Epithelial cell of alveolus of lung (primary cell): ENCODE measurements at places on chromosomes 7 and 10. TPM values are rescaled to one million over a fixed set of nuclear protein-coding genes. Genes with fewer than 3 reads are reported as not detected.

The SFRP4 gene
- total RNA-seq, result 0.39 TPM in 1 of 2 replicates, not detected in the other

The ZNF804B gene
- not detected in 2 replicates for total RNA-seq

The MRLN gene
- not detected in 2 replicates for total RNA-seq

The LZTS2 gene
- total RNA-seq, result 74.2 and 138 TPM in 2 replicates

The LRRTM3 gene
- total RNA-seq, result 0.13 TPM in 1 of 2 replicates, not detected in the other

The OPN1SW gene
- total RNA-seq, result not detected in 2 replicates

The LRGUK gene
- total RNA-seq, result under 0.01 and 0.48 TPM in 2 replicates

The FLNC gene
- total RNA-seq, result 98.9 and 169 TPM in 2 replicates

The TNRC18 gene
- 33.2 and 51.3 TPM in 2 replicates for total RNA-seq

The FOXP2 gene
- total RNA-seq, result 1.4 and 10.7 TPM in 2 replicates

The GNGT1 gene
- not detected in 2 replicates for total RNA-seq

The GIMAP8 gene
- total RNA-seq, result under 0.01 and 0.39 TPM in 2 replicates

The FBXL13 gene
- total RNA-seq, result 0.16 and 0.39 TPM in 2 replicates

The SKIDA1 gene
- total RNA-seq, result 1.7 and 3.0 TPM in 2 replicates

The TLL2 gene
- total RNA-seq, result 0.26 TPM in 1 of 2 replicates, not detected in the other

The SYT15B gene
- 0.13 and 0.24 TPM in 2 replicates for total RNA-seq

The WNT8B gene
- not detected in 2 replicates for total RNA-seq

The FXYD4 gene
- not detected in 2 replicates for total RNA-seq

The PYROXD2 gene
- total RNA-seq, result 8.3 and 14.4 TPM in 2 replicates

The SPDYE2B gene
- not detected in 2 replicates for total RNA-seq

The CLDN4 gene
- total RNA-seq, result 3.2 and 5.2 TPM in 2 replicates

The EBLN1 gene
- not detected in 2 replicates for total RNA-seq

The CAMK1D gene
- total RNA-seq, result 2.6 and 3.5 TPM in 2 replicates

The CXCL12 gene
- total RNA-seq, result 6.1 and 128 TPM in 2 replicates

The PPP1R17 gene
- not detected in 2 replicates for total RNA-seq

The IFIT1B gene
- under 0.01 TPM in 1 of 2 replicates, not detected in the other for total RNA-seq

The AGAP5 gene
- 0.13 and 4.4 TPM in 2 replicates for total RNA-seq

The PLCE1 gene
- total RNA-seq, result 0.24 and 1.6 TPM in 2 replicates

The LIPM gene
- total RNA-seq, result not detected in 2 replicates

The FAM13C gene
- 1.9 and 13.7 TPM in 2 replicates for total RNA-seq

The DNMBP gene
- 9.6 and 13.5 TPM in 2 replicates for total RNA-seq

The RPEL1 gene
- 0.13 TPM in 1 of 2 replicates, not detected in the other for total RNA-seq

The INA gene
- total RNA-seq, result 1.1 and 3.4 TPM in 2 replicates

The SPDYE6 gene
- not detected in 2 replicates for total RNA-seq

The UPK3B gene
- 0.91 TPM in 1 of 2 replicates, not detected in the other for total RNA-seq

The SPDYE16 gene
- total RNA-seq, result not detected in 2 replicates

The SLC26A3 gene
- not detected in 2 replicates for total RNA-seq

The CAV1 gene
- 107 and 296 TPM in 2 replicates for total RNA-seq
